ENCODE measurements at places on chromosomes 4 and X.

DNA sequence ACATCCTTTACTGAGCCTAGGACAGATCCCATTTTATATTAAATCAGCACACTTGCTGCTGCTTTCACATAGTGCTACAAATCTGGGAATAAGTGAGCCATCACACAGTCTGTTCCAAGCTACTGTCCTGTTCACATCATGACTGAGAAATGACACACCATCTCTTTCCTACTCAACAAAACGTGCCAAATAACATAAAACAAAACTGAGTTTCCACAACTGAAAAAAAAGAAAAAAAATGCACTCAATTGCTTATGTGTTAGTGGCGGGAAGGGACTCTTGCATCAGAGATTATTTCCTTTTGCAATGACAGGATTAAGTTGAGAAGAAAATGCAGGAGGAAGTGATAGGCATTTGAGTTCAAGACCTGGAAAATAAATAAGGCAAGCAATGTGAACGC is 109.0 kb downstream of the SHROOM4 start:
- no peak for DNase-seq

DNA sequence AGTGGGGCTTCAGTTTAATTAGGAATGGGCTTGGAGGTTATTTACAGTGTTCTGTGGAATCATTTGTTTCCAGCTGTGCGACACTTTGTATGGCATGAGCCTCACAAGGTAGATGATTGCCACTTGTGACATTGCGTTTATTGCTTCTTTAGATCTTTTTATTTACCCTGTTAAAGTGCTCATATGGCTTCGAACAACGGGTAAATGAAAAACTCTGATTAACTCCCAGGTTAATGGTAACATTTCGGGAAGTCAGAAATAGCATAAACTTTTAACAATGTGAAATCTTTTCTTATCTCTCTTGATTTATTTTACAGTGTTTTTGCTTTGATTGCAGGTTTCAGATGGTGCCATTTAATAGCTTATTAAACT is 494.3 kb downstream of the IDS start:
- DNase-seq, result no peak

DNA sequence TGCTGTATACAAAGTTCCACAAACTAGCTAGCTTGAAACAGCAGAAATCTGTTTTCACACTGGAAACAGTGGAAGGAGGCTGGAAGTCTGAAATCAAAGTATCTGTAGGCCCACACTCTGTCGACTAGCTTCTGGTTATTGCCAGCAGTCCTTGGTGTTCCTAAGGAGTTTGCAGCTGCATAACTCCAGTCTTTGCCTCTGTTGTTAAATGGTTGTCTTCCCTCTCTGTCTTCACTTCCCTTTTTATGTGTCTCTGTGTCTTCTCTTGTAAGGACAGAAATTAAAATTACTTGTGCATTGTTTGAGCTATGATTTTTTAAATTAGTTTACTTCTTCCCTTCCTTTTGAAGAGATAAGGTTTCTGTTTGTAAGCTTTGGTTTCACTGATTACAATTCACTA is 8.2 kb downstream of the MTHFD2L start:
- DNase-seq, result no peak

GRCh38 chrX:74363914-74364313 is 57.4 kb upstream of the SLC16A2 start:
- no peak for DNase-seq

GRCh38 chr4:47736146-47736545 is 101.7 kb downstream of the CORIN start:
- no peak for DNase-seq

GRCh38 chr4:41611881-41612871 is 74.2 kb downstream of the LIMCH1 start:
- DNase-seq, result no peak

DNA sequence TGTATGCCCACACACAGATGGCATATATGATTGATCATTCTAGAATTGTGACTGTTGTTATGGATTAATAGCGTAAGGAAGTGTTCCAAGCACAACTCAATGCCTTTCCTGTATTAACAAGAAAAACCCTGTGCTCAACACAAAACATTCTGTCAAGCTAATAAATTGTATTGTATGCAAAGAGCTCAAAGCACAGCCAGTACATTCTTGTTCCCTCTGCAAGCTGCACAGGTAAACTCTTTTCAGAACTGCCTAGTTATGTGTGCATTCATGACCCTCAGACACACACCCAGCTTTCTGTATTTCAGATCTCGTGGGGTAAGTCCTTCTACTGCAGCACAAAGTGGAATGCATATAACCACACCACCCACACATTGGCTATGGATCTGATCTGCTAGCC is 34.3 kb upstream of the BANK1 start:
- no peak for DNase-seq

DNA sequence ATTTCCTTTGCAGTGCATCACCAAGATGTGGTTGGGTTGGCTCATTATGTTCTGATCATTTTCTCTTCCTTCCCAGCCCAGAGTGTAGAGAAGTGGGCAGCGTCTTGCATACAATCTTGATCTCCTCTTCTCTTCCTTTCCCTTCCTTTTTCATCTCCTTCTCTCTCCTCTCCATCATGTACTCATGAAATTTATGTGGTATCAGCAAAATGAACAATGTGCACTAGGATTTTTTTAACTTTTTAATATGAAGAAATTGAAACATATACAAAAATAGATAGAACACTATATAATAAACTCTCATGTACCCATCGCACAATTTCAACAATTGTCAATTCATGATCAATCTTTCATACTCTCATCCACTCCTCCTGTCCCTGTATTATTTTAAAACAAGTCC is 593.5 kb downstream of the BCOR start:
- DNase-seq, result no peak

DNA sequence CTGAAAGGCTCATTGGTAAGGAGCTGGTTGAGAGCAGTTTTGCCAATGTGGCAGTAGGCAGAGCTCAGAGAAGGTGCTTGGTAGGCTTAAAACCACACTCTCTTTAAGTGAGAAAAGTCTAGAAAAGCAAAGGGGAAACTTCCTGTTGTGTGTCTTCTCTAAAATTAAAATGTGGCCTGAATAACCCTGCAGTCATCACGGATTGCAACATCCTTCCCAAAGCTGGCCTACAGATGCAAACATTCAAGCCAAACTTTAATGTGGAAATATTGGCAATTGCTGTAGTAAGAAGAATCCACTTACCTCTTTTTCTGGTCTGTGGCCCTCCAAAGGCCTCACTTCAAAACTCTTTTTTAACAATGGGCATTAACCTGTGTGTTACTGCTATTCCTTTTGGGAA is 348.5 kb downstream of the OPHN1 start:
- DNase-seq, result no peak

- DNase-seq, result no peak
Observed at GRCh38 chr4:41989994-41990364, 351 bp upstream of the SLC30A9 start.

DNA sequence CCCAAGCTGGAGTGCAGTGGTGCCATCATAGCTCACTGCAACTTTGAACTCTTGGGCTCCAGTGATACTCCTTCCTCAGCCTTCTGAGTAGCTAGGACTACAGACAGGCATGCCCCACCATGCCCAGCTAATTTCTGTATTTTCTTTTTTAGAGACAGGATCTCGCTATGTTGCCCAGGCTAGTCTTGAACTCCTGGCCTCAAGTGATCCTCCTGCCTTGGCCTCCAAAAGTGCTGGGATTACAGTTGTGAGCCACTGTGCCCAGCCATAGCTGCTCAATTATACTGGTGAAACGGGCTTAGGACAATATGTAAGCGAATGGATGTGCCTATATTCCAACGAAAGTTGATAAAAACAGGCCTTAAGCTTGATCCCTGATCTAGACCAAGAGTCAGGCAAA is 13.1 kb downstream of the CASP3 start:
- DNase-seq, result no peak

DNA sequence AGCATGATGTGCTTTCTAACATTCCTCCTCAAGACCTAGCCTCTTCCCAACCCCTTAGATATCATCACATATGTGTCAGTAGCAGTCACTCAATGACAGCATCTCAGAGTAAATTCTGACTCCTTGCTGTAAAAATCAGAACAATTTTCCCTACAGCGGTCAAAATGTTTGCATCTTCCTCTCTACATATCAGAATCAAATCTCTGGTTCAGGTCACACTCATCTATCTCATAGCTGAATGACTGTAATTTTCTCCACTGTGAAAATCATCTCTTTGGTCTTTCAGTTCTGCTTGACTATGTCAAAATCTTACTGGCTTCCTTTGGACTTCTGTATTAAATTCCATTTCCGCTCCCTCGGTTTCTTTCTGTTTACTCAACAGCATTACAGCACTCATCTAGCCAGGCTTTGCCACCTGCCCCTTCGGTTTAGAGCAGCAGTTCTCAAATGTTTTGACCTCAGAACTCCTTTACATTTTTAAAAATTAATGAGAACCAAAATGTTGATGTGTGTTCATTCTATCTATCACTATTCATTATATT is 57.3 kb downstream of the AGA start:
- no peak for DNase-seq

DNA sequence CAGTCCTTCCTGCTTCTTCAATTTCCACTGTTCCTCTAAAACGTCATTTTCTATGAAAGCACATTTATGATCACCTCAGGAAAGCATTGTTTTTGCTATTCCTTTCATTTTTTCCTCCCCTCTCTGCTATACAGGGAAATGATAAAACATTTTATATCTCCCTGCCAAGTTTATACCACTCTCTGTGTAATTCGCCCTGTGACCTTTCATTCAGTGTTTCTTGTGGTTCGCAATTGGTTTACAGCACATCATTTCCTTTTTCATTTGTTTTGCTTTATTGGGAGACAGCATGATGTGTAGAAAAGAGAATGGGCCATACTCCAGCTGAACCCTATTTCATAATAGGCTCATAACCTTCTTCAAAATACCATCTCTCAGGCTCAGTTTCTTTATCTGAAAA is 99.9 kb upstream of the RAPGEF2 start:
- no peak for DNase-seq

DNA sequence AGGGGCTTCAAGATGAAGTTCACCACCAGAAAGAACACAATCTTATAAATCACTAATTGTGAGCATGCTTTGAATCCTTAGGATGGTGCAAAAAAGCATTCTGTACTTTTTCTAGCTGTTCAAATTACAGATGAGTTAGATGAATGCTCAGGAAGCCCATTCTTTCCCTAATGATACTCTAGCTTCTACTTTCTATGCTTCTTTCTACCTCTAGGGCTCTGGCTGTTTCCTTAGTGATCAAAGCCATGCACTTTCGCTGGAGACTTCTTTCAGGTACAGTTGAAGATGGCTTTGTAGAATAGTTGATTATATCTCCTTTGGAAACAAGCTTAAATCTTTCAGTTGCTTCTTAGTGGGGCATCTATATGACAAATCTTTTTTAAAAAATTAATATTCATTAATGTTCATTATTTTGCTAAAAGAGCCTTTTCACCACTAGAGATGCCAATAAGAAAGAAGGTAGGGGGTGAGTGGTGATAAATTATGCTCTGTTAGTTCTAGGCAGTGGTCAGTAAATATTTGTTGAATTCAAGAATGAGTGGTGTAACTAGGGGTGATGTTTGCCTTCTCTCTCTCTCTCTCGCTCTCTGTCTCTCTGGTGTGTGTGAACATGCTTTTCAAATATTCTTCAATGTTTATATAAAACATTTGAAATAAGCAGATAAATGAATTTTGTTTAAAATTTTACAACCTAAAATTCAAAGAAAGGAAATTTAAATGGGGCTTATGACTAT is 169.4 kb downstream of the GLUD2 start:
- DNase-seq, result no peak

DNA sequence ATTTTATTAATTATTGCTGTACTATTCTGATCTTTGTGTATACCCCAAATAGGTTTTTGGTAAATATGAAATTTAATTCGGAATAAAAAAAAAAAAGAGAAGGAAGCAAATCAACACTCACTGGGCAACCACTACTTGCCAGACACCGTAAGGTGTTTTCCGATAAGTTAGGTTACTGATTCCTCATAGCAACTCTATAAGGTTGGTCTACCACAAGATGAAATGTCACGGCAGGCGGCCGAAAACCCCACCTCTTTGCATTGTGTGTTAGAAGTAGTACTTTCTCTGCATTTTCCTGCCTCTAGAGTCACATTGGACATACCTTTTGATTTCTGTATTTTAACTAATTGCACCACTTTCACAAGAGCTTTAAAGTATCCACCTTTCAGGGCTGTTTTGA is 44.5 kb upstream of the RASGEF1B start:
- DNase-seq, result no peak

DNA sequence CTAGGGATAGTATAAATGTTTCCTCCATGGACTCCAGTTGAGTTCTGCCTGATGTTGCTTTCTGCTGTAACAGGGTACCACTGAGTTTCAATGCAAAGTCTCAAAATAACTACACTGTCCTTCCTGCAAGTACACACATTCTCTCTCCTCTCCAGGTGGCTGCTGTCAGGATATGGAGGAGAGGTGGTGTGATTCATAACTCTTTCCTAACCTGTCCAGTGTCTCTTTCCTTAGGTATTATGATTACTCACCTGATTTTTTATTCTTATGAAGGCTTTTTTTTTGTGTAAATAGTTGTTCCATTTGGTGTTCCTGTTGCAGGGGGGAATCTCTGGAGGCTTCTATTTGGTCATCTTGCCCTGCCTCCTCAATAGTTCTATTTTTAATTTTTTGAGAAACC is 39.8 kb upstream of the POF1B start:
- DNase-seq, result no peak

DNA sequence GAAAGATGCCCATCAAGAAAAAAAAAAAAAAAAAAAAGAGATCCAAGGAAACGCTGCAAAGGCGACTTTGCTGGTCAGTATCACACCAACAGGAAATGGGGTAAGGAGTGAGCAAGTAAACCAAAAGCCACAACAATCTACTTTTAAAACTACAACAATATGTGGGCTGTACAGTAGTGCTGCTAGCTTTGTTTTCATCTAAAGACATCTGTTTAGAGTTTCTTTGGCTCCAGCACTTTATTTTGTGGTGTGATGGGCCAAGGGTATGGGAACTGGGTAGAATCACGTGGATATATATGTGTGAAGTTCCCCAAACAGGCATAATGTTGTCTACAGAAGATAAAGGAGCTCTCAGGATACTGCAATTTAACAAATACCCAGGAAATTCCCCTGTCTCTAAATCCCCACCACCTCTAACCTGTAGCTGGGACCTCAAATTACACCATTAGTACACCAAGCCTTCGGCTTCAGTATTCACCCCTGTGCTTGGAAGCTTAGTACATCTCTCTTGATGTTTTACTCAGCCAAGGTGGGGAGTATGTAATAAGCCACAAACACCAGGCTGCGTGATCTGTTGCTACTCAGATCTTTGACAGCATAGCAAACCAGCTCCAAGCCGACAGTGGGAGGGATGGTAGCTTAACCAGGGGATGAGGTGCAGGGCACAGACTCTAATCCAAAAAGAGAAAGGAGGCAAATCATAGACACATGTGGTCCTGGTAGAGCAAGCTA is 207.9 kb downstream of the HS6ST2 start:
- DNase-seq, result no peak

GRCh38 chr4:61070269-61070668 is 129.9 kb upstream of the ADGRL3 start:
- DNase-seq, result no peak

- DNase-seq, result no peak
Observed at GRCh38 chrX:66050140-66050569, 10.3 kb upstream of the VSIG4 start.

DNA sequence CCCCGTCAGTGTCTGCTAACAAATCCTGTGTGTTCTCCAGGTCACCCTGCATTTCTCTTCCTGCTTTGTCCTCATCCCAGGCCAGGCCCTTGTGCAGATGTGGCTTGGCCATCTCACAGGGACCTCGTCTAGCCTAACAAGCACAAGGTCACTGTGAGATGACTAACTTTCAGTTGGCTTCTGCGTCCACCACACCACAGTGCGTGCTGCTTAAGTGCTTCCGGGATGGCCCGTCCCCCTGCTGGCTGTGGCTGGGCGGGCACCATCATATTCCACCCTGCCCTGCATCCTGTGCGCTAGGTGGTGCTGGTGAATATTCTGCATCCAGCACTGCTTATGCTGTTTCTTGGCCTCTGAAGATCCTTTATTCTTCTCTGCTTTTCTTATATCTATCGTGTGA is 33.8 kb downstream of the RBBP7 start:
- no peak for DNase-seq

Data from T-helper 22 cell (primary cell).